ENCODE measurements at places on chromosomes 7 and 10.

- DNase-seq, result no peak
These were observed at the start of gene PLPP4 for GRCh38 chr10:120456626-120457430. Gene PLPP4 (plus strand): TSS chr10:120457227. CDS start chr10:120457306, 79 bp downstream.

DNA sequence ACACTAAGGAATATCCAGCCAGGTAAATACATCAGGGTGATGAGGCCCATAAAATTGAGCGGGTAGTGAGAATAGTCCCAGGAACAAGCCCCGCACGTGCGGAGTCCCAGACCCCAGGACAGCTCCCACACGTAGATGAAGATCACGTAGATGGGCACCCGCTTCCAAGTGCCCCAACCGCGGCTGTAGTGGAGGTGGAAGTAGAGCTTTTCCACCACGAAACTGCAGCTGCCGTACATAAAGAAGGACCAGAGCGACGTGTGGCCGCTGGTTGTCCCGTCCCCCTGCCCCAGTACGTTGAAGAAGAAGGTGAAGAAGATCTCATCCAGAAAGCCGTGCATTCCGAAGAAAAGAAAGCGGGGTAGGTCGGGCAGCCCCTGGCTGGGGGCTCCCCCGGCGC, 948 bp downstream of the TMEM229A start:
- no peak for DNase-seq

- no peak for DNase-seq
These were observed 31.8 kb downstream of the KLRG2 start for GRCh38 chr7:139451638-139452037.

DNA sequence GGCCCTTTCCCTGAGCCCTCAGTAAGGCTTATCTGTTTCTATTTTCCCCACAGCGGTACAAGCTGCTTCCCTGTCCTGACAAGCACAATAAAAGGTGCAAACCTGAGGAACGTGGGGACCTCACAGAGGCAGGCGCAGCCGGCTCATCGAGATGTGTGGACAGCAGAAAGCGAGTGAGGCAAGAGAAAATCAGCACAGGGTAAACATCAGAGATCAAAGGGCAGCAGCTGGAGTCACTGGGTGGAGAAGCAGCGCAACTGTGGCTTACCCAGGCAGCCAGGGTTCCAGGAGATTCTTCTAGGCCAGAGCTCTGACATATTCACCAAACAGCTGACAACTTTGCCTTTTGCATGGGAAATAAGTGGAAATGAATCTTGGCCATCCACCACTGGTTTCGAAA, 212.6 kb downstream of the WDR11 start:
- DNase-seq, result no peak

DNA sequence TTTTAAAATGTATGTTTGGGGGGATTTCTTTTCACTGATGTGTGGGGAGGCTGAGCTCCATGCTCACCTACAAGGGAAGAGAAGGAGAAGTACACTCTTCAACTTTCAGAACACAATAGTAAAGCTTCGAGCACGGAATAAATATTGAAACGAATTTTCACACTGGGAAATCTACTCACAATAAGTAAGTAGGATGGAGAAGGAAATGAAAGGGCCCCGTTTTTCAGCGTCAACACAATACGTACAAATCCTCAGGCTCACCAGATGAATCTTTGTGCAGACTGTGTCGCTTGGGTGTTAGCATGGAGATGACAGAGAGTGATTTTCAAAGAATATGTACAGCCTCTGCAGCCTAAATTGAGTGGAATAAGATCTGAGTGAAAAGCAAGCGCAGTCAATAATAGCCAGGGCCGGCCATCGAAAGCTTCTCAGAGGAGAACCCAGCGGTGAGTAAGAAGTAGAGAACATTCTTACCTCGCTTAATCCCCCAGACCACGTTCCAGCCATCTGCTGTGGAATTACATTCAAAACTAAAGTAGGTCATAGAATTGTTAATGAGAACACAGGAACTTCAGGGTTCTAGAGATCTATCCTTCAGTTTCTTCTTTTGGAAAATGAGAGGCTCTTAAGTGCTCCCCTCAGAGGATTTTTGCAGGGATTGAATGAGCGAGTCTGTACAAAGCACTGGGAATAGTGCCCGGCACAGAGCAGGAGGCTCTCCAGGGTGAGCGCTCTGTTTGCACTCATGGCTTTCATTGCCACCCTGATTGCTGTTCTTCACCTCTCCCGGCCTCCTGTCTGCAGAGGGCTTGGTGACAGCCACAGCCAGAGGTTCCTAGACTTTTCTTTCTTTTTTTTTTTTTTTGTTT, 292.8 kb downstream of the SFMBT2 start:
- DNase-seq, result no peak

GRCh38 chr10:84269773-84270172, 24.9 kb downstream of the RGR start:
- no peak for DNase-seq

DNA sequence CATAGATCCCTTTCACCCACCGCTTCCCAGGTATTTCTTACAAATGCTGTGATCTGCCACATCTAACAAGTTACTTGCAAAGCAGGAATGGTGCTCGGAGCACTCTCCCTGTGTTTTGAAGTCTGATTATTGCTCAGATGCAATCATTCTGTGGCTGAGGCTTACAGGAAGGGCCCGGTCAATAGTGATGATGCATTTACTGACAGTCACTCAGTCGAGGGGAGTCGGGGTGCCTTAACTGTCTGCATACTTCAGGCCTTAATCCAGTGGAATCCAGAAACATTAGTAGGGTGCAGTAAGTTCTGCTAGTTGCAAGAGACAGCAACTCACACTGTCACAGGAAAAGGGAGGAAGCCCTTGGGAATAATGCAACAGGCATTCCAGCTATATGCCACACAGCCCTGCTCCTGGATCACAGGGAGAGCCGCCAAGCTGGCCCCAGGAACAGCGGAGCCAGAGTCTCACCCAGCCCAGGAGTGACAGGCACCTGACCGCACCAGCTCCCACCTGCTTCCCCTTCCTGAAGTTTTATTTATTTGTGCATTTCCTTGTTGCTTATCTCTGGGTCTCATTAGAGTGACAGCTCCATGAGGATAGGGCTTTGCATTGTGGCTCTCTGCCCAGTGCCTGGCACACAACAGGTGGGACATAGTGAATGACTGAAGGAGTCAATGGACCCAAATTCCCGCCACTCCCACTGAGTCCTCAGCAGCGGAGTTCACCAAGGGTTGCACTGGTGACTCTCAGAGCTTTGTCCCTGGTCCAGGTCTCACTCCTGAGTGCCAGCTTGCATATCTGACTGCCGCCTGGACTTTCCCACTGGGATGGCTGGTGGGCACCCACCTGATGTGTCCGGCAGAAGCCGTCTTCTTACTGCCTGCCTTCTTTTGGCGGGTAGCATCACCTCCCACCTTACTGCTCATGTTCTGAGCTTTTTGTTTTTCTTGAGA, 212.5 kb upstream of the SH2B2 start:
- no peak for DNase-seq

DNA sequence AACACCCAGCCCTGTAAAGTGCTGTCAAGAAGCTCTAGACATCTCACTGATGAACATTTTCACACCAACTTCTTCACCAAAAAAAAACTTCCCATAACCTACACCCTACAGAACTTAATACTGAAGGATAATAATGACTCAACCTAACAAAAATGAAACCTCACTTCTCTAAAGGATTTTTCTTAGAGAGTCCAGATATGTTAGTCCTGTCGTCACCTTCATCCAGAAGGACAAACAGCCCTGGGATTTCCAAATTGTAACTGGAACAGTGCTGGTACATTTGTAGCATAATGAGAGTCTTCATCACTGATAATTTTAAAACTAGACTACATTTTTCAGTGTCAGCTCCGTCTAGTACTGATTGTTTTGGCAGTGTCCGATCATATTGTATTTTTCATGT, 528.6 kb upstream of the CELF2 start:
- no peak for DNase-seq

GRCh38 chr10:34473174-34474008, 341.7 kb downstream of the PARD3 start:
- no peak for DNase-seq

- no peak for DNase-seq
These were observed 415.1 kb downstream of the THSD7A start for GRCh38 chr7:11416641-11417458.

DNA sequence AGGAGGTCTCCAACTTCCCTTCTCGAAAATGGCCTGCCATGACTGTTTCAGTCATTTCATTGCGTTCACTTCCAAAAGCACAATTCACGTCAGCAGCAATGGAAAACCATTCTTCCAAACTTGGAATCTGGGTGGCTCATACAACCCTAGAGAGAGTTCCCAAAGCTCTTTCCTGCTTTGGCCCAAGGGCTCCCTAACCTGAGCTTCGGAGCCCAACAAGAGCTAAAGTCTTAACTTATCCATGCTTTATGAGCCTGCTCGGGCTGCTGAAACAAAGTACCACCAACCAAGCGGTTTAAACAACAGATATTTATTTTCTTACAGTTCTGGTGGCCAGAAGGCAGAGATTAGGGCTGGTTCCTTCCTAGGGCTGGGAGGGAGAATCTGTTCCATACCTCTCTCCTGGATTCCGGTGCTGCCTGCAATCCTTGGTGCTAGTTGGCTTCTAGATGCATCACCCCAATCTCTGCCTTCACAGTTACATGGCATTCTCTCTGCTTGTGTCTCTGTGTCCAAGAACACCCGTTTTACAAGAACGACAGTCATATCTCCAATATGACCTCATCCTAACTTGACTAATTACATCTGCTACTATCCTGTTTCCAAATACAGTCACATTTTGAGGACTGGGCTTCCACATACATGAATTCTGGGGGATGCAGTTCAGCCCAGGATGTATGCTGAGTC, 33.5 kb downstream of the CAMK2B start:
- no peak for DNase-seq
